ENCODE measurements at places on chromosomes 12 and 14. TPM values are rescaled to one million over a fixed set of nuclear protein-coding genes. Genes with fewer than 3 reads are reported as not detected.

HNF1A gene
- 3.7 TPM for total RNA-seq

RPS6KL1 gene
- 0.46 TPM for total RNA-seq

SPTB gene
- total RNA-seq = 1.1 TPM

PRR4 gene
- total RNA-seq = 1.9 TPM

DEPDC4 gene
- total RNA-seq = 1.4 TPM

ANAPC5 gene
- total RNA-seq = 97.0 TPM

OAS2 gene
- 0.15 TPM for total RNA-seq

TAC3 gene
- not detected for total RNA-seq

PZP gene
- total RNA-seq = not detected

ENDOU gene
- total RNA-seq = not detected

PLXNC1 gene
- 0.07 TPM for total RNA-seq

C12orf42 gene
- not detected for total RNA-seq

CD4 gene
- not detected for total RNA-seq

IGF1 gene
- 0.30 TPM for total RNA-seq

SLC16A7 gene
- 0.21 TPM for total RNA-seq

DEGS2 gene
- 1.6 TPM for total RNA-seq

ASCL1 gene
- not detected for total RNA-seq
